Caco-2 (cell line): ENCODE measurements at places on chromosomes 16 and 17.

DNA sequence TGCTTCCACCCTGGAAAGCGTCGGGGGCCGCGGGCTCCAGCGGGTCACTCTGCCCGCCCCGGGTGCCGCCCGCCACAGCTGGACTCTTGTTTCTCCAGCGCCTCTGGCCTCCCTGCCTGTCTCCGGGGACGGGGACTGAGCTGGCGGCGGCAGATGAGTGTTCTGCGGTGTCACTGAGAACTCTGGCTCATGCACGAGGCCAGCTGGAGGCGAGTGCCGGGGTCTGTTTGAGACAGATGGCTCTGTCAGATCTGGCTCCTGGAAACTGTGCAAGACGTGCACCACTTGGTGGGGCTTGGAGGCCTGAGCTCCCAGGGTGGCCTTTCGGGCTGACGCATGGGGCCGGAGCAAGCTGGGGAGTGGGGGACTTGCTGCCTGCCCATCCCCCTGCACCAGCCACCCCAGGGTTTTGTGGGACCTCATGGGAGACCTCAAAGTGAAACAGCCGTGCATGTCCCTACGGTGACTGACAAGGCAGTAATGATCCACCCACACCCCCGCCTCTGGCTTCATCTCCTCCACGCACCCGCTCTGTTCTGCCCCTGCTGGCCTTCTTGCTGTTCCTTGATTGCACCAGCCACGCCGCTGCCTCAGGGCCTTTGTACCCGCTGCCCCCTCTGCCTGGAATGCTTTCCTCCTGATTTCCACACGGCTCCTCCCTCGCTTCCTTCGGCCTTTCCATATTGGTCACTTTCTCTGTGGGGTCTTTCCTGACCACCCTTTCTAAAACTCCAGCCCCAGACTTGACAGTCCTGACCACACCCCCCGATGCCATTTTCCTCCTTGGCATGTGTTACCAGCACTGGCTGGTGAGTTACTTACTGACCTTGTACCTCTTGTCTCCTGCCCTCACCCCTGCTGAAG lies 174.9 kb upstream of the CIBAR2 start:
- DNase-seq, result no peak

- DNase-seq, result no peak
These were observed 40.8 kb upstream of the SEC14L1 start for GRCh38 chr17:77099997-77100396.

DNA sequence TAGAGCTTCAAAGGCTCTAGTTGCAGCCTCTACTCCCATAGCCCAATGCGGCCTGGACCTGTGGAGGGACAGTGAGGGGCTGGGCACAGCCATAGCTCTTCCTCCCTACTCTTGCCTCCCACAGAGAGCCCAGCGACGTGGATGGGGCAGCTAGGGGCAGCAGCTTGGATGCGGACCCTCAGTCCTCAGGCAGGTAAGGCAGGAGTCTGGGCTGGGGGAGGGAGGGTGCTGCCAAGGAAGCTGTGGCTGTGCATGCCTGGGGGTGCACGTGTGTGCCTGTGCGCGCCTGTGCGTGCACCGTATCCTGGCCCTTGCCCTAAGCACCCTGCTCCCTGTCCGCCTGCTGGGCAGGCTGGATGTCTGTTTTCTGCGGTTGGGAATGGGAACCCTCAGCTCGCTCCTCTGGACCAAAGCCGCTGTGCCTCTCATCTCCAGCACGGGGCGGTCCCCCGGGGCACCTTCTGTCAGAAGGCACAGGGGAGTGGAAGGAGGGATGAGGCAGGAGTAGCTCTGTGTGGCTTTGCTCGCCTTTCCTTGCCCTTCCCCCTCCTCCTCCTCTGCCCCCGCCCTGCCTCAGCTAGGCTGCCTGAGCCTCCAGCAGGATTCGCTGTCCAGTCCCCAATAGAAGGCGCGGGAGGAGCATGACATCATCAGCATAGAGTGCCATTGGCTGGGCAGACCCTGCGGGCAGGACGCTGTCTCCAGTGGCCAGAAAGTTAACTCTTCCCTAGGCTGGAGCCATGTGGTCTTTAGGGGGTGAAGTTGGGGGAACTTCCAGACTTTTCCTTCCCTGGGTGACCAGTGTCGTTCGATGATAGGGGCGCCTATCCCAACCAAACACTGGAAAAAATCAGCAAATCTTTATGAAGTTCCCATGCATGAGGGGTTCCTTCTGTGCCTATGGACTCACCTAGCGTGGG lies 797 bp downstream of the PRCD start:
- DNase-seq, result peak; percentile 94

GRCh38 chr16:86243123-86243473 lies 267.2 kb upstream of the FOXF1 start:
- DNase-seq, result no peak

- no peak for DNase-seq
These were observed 72.3 kb downstream of the CDK5R1 start for GRCh38 chr17:32558997-32559650.

DNA sequence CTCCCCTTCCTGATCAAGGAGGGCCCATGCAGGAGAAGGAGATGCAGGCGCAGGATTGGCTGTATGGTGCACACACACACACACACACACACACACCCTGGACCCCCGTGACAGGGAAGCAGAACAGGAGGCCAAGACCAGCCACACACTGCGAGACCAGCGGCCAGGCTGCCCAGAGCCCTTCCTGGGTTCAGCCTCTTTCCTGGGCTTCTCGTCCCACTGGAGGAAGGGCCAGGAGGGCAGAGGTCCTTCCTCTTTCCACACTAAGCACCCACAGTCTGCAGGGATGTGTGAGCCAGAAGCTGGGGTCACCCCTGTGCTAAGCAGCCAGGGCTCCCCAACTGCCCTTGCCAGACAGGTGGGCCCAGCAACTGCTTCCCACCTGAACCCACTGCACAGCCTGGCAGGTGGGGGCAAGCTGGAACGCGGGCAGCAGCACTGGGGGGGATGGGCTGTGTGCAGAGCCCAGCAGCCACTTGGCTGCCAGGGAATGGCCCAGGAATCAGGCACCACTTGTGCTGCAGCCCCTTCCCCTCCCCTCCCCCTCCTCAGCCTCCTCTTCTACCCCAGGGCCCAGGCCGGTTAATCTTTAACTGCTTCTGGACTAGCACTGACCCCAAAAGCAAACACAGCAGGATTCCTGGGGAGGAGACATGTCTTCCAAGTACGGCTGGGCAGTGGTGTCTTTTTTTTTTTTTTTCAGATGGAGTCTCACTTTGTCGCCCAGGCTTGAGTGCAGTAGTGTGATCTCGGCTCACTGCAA lies 44.6 kb upstream of the SLC38A10 start:
- DNase-seq, result peak; percentile 95

GRCh38 chr17:2202996-2203575 lies 100.5 kb downstream of the SMG6 start:
- no peak for DNase-seq

GRCh38 chr17:50850640-50851039 lies 15.3 kb downstream of the WFIKKN2 start:
- DNase-seq, result no peak

DNA sequence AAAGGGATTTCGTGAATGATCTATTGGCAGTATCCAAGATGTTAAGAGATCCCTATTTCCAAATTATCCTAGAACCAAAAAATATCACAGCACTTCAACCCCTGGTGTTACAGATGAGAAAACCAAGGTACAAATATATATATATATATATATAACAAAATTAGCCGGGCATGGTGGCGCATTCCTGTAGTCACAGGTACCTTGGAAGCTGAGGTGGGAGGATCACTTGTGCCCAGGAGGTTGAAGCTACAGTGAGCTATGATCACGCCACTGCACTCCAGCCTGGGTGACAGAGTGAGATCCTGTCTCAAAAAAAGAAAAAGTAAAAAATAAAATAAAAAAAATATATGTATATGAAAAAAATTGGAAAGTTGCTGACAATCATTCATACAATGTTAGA lies 637 bp upstream of the CLN3 start:
- DNase-seq, result no peak

DNA sequence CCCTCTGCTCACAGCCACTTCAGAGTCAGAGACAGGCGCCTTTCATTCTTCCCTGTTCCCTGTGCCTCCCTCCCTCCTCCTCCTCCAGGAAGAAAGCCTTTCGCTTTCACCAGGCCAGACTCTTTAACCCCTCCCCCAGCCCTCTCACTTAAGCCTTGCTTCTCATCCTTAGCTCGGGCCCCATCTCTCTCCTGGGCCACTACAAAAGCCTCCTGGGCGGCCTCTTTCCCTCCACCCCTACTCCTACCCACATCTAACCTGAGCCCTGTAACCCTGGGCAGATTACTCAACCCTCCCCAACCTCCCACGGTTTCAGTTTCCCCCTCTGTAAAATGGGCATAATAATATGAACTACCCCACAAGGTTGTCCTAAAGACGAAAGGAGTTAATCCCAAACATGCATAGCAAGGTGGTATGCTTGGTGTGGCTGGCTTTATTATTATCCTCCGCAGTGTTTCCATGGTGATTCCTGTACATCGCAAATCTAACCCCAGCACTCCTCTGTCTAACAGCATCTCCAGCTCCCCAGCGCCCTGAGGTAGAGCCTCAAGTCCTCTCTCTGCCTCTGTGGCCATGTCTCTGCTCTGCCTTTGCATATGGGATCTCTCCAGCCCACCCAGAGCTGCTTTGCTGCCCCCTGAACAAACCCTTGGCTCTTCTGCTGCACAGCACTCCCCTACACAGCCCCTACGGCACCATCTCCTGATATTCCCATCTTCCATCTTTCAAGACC lies 17.7 kb downstream of the PIMREG start:
- no peak for DNase-seq

GRCh38 chr16:1377406-1378010 lies 25.8 kb downstream of the GNPTG start:
- DNase-seq, result no peak

DNA sequence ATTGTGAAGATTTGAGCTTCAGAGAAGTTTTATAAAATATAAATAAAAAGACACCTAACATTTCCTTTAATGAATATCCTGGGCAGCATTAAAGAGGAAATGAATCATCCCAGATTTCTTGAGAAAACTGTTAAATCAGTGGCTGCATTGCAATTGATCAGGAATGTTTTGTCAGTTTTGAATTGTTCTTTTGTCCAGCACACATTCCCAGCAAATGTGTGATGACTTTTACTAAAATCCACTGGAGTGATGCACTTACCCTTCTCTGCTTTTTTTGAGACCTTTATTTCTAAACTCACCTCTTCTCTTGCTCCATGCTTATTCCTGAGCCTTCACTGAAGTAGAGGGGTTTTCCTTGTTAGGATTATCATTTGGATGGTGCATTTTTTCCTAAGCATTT lies 1307.2 kb downstream of the CDH8 start:
- DNase-seq, result no peak

GRCh38 chr17:76386966-76387765 lies 2.8 kb downstream of the SPHK1 start:
- DNase-seq, result no peak

DNA sequence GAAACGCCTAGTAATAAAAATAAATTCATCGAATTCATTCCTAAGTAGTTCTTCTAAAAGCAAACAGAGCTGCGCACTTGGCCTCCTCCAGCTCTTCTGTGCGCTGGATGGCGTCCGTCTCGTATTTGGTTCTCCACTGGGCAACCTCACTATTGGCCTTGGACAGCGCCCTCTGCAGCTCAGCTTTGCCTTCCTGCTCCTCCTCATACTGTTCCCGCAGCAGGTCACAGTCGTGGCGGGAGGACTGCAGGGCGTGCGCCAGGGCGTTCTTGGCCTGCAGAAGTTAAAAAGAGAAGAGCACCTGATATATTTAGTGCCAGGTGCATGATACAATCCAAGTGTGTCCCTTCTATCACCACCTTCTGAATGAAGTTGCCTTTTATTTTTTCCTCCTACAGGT lies 21.8 kb downstream of the MYH3 start:
- no peak for DNase-seq

- no peak for DNase-seq
These were observed 56.3 kb downstream of the MRM3 start for GRCh38 chr17:838486-838885.

- DNase-seq, result no peak
These were observed 341 bp downstream of the PCYT2 start for GRCh38 chr17:81910840-81911276.

GRCh38 chr17:46001390-46002310 lies 2.6 kb downstream of the STH start:
- DNase-seq, result no peak

DNA sequence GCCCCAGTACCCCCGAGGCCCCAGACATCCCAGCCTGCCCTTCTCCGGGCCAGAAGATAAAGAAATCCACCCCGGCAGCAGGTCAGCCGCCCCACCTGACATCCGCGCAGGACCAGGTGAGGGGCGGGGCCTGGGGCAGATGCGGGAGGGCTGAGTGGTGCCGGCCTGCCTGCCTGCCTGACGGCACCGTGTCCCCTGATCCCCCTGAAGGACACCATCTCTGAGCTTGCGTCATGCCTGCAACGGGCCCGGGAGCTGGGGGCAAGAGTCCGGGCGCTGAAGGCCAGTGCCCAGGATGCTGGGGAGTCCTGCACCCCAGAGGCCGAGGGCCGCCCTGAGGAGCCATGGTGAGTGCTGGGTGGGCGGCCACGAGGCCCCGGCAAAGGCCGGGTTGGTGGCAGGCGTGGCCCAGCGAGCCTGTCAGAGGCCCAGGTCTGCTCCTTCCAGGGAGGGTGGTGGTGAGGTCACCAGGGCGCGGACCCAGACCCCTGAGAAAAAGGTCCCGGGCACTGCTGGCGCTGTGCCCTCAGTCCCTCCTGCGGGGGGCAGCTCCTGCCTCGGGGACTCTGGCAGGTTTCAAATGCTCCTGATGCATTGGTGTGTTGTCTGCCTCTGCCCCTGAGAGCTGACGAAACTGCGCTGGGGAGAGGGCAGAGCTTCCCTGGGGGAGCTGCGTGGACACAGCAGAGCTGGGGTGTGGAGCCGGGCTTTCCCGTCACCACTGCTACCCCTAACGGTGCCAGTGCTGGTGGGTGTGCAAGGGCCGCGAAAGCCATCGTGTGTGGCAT lies 1.2 kb downstream of the CDT1 start:
- DNase-seq, result peak; percentile 80

GRCh38 chr17:17109256-17109655 lies 67.0 kb downstream of the MPRIP start:
- no peak for DNase-seq
